ENCODE measurements at places on chromosomes 2 and 18.

- DNase-seq, result no peak
Observed at GRCh38 chr2:189171956-189172609, 7.5 kb downstream of the COL5A2 start.

DNA sequence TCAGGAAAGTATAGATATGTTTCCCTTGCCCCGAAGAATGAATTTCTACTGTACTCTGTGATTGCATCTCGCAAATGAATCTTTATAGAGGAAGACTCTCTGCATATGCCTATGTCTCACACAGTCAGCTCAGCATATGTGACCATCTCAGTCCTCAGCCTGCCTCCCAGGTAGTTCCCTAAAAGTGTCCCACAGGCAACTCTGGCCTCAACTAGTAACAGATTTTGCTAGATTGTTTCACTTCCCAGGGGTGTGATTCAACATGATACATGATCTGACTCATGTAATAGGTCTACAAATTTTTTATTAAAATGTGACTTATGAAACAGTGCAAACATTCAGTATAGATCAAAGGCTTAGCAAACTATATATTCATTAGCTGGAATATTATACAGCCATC, 296.6 kb upstream of the CRIM1 start:
- DNase-seq, result no peak

DNA sequence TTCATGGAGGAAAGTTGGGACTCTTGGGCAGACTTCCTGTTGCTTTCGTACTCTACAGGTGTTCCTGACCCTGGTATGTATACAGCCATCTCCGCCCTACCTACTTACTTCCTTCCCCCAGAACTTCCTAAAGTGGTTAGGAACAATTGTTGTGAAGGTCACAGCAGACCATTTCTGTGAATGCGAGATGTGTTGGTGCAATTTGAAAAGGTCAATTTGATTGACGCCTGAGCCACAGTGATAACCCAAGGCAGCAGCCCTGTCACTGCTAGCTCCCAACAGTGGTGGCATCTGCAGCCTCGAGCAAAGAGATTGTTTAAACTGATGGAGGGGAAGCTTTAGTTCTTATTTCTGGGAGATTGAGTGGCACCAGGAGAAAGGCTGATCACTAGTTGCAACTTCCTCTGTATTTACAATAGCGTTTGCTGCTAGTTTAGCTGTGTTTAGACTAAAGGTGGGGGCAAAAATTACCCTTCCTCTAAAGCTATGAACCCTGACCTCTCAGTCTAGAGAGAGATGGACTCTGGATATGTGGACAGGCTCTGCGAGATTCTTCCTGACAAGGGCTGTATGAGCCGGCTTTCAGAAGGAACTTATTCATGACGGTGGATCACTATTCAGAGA, 78.3 kb upstream of the MAP4K3 start:
- DNase-seq, result no peak

DNA sequence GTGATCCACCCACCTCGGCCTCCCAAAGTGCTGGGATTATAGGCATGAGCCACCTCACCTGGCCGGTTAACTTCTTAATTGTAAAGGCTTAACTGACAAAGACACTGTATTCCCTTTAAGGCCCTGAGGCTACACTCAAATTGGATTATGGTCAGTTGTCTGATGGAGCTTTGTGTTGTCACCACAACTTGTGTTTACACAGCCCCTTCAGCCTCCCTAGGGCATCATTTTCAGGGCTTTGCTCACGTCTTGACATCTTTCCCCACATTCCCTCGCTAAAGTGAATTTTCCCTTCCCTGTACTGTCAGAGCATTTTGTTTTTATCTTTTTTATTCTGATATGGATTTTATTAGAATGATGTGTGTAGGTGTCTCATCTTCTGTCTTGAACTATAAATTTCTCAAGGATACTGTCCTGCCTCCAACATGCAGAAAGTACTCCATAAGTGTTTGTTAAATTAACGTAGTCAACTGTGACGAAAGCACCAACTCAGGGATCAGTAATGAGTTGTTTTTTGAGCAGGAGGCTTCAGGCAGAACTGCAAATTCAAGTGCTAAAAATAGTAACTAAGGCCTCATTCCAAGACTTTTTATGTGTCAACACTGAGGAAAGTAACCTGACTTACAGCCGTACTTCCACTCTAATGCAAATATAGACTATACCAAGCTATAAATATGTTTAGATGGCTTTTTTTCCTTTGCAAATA, 77.1 kb upstream of the NARS1 start:
- DNase-seq, result peak; percentile 90

DNA sequence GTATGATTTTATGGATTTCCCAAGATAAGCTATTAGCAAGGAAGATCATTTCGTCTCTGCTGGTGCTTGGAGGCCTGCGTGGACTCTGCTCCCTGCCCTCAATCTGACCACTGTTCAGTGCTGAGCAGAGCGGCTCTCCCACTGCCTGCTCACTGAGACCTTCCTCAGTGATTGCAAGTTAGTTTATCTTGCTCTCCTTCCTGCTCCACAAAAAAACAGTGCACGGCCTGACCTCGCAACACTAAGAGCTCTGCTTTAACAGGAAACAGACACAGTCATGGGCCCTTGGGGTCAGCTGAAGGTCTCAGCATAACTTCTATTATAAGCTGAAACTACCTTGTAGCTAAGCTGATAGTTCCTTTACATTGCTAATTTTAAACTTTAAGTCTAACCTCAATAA, 53.1 kb downstream of the PRELID3A start:
- peak; percentile 7 for DNase-seq

DNA sequence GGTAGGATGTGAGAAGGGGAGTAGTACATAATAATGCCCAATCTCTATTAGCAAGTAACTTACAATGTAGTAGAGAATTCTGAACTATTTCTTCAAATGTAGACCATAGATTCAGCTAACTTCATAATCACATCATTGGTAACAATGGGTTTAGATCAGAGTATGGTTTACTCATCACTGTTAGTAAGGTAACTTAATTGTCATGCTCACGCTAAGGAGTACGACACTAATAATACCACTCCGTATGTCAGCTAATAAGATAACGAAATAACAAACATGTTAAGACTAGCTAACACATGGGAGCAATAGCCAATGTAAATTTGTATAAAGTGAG, 56.4 kb upstream of the CCDC141 start:
- no peak for DNase-seq

- DNase-seq, result no peak
Observed at GRCh38 chr2:53576166-53576565, 191.4 kb upstream of the CHAC2 start.
